Foreskin keratinocyte (primary cell): ENCODE measurements at places on chromosomes 6 and 20. TPM values are rescaled to one million over a fixed set of nuclear protein-coding genes. Genes with fewer than 3 reads are reported as not detected.

The ENPP4 gene
- 0.02 and 0.04 TPM in 2 replicates for polyA plus RNA-seq

The ALDH8A1 gene
- 0.03 TPM in 1 of 2 replicates, not detected in the other for polyA plus RNA-seq

The TINAG gene
- not detected in 2 replicates for polyA plus RNA-seq

The IPCEF1 gene
- not detected in 2 replicates for polyA plus RNA-seq

The SUMO4 gene
- polyA plus RNA-seq, result 0.04 TPM in 1 of 2 replicates, not detected in the other

The CAGE1 gene
- 0.01 and 0.03 TPM in 2 replicates for polyA plus RNA-seq

- no peak for DNase-seq
These were observed 429.4 kb downstream of the TFAP2A start for GRCh38 chr6:9985481-9985880.

DNA sequence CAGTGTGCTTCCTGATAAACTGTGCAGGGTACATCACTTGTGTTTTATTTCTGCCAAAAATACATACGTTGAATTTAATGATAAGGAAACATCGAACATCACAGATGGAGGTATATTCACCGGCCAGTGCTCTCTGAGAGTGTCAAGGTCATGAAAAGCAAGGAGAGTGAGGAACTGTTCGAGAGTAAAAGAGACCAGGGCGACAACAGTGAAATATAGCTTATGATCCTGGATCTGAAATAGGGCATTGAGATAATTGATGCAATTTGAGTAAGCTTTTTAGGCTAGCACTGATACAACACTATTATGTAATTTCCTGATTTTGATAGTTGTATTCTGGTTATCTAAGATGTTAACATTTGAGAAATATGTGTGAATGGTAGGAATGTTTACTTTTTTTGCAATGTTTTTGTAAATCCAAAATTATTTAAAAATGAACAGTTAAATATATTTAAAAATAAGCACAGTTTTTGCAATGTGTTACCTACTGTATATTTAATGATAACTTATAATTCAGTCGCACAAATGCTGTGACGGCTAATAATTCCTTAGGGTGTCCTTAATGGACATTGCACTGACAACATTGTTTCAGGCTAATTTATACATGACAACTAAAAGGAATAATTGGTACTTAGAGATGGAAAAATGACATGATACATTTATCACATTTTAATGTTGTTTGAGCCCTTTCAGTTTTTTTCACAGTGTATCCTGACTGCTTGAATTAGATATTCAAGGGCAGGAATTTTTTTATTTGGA is 9.9 kb downstream of the RAB32 start:
- no peak for DNase-seq

DNA sequence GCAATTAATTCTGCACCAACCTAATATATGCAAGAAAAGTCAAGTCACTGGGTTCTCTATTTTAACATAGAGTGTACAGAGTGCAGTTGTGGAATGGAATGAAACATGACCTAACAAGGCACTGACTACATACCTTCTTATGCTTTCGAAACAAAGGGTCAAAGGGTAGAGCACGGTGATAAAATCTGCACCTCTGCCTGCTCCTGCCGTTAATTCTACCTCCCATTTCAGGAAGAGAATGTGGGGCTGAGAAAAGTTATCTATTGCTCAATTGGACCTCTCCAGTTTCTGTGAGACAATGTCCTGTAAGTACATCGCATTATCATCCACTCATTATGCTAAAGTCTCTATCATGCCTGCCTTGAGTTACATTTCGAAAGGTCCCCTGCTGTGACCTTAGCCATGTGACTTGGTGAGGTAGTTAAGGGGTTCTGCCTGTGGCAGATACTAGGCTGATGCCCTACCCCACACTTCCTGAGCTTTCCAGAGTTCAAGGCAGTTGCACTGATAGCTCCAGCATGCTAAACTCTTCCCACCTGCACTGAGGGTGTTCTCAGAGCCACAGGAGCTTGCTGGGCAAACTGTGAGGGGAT is 14.0 kb upstream of the MOCS1 start:
- no peak for DNase-seq

- no peak for DNase-seq
These were observed 25.8 kb upstream of the FABP7 start for GRCh38 chr6:122753688-122754056.

- DNase-seq, result no peak
These were observed 361.2 kb downstream of the UTRN start for GRCh38 chr6:144646093-144647056.

DNA sequence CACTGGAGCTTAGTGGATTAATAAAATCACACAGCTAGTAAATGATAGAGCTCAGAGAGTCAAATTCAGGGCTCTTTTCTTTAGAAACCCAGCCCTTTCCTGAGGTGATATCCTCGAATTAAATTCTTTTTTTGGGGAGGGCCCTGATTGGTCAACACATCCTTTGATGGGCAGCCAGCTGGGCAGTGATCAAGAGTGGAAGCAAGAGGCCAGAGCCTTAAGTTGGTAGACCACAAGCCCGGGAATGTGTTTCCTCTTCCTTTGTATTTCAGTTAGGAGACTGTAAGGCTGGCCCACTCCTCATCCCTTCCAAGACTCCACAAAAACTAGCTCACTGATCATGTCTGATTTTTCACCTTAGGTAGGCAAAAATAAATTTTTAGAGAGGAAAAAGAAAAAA is 640.5 kb downstream of the DHX35 start:
- no peak for DNase-seq

DNA sequence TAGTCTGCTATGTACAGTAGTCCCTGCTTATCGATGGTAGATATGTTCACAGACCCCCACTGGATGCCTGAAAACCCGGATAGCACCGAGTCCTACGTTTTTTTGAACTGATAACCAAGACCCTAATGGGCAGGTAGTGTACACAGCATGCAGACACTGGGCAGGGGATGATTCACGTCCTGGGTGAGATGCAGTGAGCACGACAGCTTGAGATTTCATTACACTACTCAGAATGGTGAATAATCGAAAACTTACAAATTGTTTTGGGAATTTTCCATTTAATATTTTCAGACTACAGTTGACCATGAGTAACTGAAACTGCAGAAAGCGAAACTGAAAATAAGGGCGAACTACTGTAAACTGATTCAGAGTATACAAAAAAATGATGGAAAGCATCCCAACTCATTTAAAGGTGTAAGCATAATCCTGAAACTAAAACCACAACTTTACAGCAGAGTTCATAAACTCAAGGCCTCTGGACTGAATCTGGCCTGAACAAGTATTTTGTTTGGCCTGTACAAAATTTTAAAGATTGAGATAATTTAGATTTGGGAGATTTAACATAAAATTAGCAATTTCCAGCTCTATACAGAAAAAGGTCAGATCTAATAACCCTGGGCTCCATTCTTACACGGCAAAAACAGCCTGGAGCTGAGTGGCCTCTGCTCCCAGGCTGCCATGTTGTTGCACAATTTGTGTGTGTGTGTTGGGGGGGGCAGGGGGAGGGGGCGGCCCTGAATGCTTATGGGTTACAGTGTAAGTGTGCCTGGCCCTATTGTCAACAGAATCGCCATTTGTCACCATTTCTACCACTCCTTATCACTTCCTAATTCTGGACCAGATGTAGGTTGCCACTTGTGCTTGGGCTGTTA is 34.9 kb downstream of the RNF24 start:
- peak; percentile 32 for DNase-seq

- peak; percentile 78 for DNase-seq
These were observed 40.4 kb downstream of the PSMB9 start for GRCh38 chr6:32894085-32895005.

DNA sequence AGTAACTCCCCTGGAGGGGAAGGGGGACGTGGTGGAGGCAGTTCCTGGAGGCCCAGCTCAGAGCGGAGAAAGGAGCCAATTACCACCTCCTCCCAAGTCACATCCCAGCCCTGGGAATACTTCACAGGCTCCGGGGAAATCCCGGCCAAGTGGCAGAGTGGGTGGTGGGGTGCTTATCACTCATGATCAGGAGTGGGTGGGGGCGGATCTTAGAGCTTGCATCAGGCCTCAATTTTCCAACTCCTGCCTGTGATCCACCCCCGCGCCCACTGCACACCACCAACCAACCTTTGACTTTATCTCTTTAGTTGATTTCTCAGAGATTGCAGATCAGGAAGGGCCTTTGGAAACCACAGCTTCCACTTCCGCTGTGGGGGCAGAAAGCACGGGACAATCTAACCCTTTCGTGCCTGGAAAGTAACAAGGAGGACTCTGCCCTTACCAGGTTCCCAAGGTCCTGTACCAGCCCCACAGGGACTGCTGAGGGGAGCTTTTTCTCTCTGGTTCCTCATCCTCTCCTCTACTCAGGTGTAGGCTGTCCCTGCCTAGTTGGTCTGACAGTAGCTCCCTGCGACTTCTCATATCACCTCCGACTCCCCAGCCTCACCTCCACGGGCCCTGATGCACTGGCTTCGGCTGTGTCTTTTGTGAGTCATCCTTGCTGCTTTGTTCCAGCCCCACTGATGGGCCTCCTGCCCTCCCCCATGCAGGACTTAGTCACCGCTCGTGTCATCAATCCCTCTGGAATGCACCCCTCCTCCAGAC is 24.9 kb upstream of the IER3 start:
- peak; percentile 96 for DNase-seq

- DNase-seq, result no peak
These were observed 5.9 kb upstream of the SLCO4A1 start for GRCh38 chr20:62636446-62636845.

DNA sequence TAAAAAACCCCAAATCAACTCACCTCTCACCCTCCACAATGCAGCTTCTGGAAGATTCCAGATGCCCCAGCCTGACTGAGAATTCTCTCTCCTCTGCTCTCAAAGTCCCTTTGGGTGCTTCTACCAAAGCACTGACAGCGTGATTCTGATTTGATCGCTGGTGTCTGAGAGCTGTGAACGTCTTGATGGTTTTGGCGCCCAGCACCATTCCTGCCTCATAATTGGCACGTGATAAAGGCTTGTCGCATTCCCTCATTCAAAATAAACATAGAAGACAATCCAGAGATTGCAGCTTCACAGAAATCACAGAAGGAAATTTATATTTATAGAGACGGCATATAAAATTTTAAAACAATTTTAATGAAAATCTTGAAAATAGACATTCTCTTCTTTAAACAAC is 24.1 kb upstream of the ECI2 start:
- DNase-seq, result no peak

- no peak for DNase-seq
These were observed 84.8 kb downstream of the LRRC1 start for GRCh38 chr6:53879608-53880007.

GRCh38 chr6:130945401-130945919 is 117.6 kb downstream of the EPB41L2 start:
- no peak for DNase-seq
